ENCODE measurements at places on chromosomes 5 and 9. TPM values are rescaled to one million over a fixed set of nuclear protein-coding genes. Genes with fewer than 3 reads are reported as not detected.

GRCh38 chr9:99808454-99808853, 13.2 kb upstream of the NR4A3 start:
- no peak for DNase-seq
- H3K4me1 ChIP-seq = no peaks in the 10 kb centered on the region
- no peaks in the 10 kb centered on the region for H3K36me3 ChIP-seq
- no peak overlapping the region for H3K27ac ChIP-seq
- H3K27me3 ChIP-seq = no peaks in the 10 kb centered on the region

- no peak for DNase-seq
- peaks cover 2% of the 10 kb centered on the region for H3K36me3 ChIP-seq
- H3K27me3 ChIP-seq = no peaks in the 10 kb centered on the region
- no peak overlapping the region for H3K27ac ChIP-seq
Measured at GRCh38 chr5:3381206-3381825, 214.3 kb upstream of the IRX1 start.

DNA sequence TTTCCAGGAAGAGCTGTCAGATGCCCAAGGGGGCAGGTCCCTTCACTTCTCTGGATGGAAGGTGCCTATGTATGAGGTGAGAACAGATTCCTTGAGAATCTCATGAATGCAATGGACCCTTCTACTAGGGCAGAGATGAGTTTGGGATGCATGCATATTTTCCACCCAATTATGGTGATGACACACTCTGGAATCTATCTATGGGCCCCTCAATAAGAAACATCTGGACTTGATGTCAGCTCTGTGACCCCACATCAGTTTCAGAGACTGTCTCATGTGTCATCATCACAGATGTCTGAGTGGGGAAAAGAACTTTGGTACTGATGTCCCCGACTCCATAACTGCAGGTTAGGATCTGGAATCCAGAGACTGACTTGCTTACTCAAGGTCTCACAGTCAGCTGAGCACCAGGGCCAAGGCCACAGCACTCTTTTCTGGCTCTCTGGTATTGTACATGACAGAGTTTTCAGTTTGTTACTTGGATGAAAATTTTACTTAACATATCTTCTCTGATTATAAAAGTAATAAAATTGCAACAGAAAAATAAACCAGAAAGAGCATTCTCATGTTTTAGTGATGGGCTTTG, 177.0 kb downstream of the DCP2 start:
- H3K27ac ChIP-seq = no peak overlapping the region
- peaks cover 9% of the 10 kb centered on the region for H3K27me3 ChIP-seq
- H3K36me3 ChIP-seq = no peaks in the 10 kb centered on the region
- no peak for DNase-seq
- no peak overlapping the region for H3K4me3 ChIP-seq
- peaks cover 28% of the 10 kb centered on the region for H3K4me1 ChIP-seq

DNA sequence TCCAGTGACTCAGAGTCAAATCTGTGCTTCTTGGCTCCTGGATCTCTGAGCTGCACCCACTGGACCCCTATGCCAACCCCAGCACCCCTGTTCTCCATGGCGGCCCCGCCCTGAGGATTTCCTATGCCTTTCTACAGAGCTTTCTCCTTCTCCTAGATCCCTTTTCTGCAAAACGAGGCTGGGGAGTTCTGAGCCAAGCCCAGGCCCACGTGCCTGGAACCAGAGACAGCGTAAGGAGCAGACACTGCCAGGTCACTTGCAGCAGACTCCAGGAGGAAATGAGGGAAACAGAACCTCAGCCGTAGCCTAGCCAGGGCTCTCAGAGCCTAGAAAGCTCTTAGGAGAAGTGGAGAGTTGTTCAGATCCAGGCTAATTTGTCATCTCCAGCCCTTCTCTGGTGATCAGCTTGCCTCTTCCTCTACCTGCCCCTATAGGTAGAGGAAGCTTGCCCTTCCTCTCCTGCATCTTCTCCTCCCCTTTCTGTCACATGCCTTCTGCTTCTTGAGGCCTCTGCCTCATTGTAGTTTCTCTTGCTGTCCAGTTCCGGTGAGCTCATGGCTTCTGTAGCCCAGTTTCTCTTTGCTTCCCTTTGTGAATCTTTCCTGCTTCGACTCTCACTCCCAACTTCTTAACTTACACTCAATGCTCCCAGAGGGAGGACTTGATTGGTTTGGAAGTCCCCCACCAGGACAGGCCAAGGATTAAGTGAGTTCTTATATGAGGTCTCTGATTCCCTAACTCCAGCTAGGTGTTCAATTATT, 163.4 kb downstream of the RGS3 start:
- H3K36me3 ChIP-seq = no peaks in the 10 kb centered on the region
- H3K4me1 ChIP-seq = peaks cover 30% of the 10 kb centered on the region
- H3K4me3 ChIP-seq = no peak overlapping the region
- DNase-seq = no peak
- H3K27ac ChIP-seq = no peak overlapping the region

- DNase-seq = no peak
- no peaks in the 10 kb centered on the region for H3K27me3 ChIP-seq
- no peak overlapping the region for H3K27ac ChIP-seq
Measured at GRCh38 chr5:38433160-38433861, 123.1 kb downstream of the LIFR start.

GRCh38 chr9:134585021-134585561, 56.5 kb upstream of the COL5A1 start:
- peak overlapping the region; percentile 8 for H3K27ac ChIP-seq
- H3K4me1 ChIP-seq = no peaks in the 10 kb centered on the region
- H3K27me3 ChIP-seq = no peaks in the 10 kb centered on the region
- DNase-seq = no peak
- H3K36me3 ChIP-seq = no peaks in the 10 kb centered on the region

- DNase-seq = no peak
- H3K27me3 ChIP-seq = no peaks in the 10 kb centered on the region
- peaks cover 3% of the 10 kb centered on the region for H3K36me3 ChIP-seq
- no peaks in the 10 kb centered on the region for H3K4me1 ChIP-seq
Measured at GRCh38 chr9:124882231-124882630, 20.3 kb downstream of the ARPC5L start.

DNA sequence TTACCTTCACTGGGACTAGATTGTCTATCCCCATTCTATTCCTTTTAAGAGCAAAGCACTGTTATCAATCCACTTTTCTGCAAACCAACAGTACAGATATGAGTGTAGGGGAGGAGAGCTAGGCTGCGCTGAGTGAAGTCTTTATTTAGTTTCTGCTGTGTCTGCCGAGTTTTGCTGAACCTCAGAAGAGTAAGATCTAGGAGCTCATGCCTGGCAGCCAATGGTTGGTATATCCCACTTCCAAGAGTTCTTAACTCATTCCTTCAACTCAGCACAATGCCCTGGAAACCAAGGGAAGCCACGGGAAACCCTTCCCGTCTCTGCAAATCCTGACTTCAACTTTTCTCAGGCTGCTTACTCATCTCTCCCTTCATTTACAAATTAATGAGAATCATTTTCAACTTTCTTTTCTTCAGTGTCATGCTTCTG, 58.0 kb upstream of the JAK2 start:
- H3K4me3 ChIP-seq = no peak overlapping the region
- no peaks in the 10 kb centered on the region for H3K4me1 ChIP-seq
- H3K27me3 ChIP-seq = no peaks in the 10 kb centered on the region
- peaks cover 2% of the 10 kb centered on the region for H3K36me3 ChIP-seq
- DNase-seq = no peak

- DNase-seq = no peak
- H3K4me1 ChIP-seq = peaks cover 16% of the 10 kb centered on the region
- H3K27me3 ChIP-seq = no peaks in the 10 kb centered on the region
- no peak overlapping the region for H3K4me3 ChIP-seq
- no peaks in the 10 kb centered on the region for H3K36me3 ChIP-seq
Measured at GRCh38 chr9:37413311-37413710, 9.2 kb upstream of the GRHPR start.

GRCh38 chr5:54538156-54538555, 20.6 kb downstream of the SNX18 start:
- H3K27ac ChIP-seq = no peak overlapping the region
- peaks cover 8% of the 10 kb centered on the region for H3K36me3 ChIP-seq
- no peak overlapping the region for H3K4me3 ChIP-seq
- H3K4me1 ChIP-seq = peaks cover 26% of the 10 kb centered on the region

Gene IRX1
- total RNA-seq = 24.8 TPM

Gene UGT3A2
- 0.64 TPM for total RNA-seq

Gene MLANA
- total RNA-seq = not detected

Gene PRRX2
- total RNA-seq = 0.68 TPM

Gene AIF1L
- total RNA-seq = 118 TPM

Gene SKP1
- total RNA-seq = 340 TPM

Measured in neural crest cell (in vitro differentiated cells).